CD4-positive, alpha-beta T cell treated with Interferon alpha-2 for 1 hour (primary cell): ENCODE measurements at places on chromosomes 12 and 14.

DNA sequence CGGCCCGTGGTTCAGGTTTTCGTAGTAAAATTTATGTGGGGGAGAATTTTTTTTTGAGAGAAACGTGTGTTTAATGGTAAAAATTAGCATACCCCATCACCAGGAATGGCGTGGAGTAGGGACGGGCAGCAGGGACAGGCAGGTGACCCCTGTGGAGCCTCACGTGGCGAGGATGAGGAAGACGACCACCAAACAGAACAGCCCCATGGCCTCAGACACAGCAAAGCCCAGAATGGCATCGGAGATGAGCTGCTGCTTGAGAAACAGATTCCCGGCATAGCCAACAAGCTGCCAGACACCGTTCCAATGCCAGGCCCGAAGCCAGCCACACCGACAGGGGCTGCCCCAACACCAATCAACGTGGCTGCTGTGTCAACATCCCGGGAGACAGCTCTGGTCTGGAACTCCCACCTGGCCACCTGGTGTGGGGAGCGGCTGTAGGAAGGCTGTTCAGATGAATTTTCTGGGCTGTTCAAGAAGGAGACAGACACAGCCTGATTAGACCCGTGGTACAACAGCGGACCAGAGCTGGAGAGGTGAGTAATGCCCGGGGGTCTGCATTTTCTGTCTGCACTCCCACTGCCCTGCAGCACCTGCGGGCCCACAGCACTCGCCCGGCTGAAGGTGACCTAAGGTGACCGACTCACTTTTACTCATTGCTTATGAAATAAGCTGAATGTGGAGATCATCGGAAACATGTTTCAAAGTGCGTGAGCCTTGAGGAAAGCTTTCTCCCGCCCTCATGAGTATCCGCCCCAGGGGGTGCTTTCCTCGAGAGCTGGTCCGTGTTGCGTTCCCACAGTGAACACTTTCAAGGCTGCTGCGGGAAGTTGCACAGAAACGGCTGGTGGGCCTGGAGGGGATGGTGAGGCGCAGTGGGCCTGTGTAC lies 10.6 kb downstream of the TMEM121 start:
- DNase-seq, result no peak

- peak; percentile 77 for DNase-seq
Measured at GRCh38 chr12:113208041-113208934, 13.0 kb upstream of the TPCN1 start.

GRCh38 chr14:44736326-44736725 lies 225.4 kb downstream of the KLHL28 start:
- DNase-seq, result no peak

DNA sequence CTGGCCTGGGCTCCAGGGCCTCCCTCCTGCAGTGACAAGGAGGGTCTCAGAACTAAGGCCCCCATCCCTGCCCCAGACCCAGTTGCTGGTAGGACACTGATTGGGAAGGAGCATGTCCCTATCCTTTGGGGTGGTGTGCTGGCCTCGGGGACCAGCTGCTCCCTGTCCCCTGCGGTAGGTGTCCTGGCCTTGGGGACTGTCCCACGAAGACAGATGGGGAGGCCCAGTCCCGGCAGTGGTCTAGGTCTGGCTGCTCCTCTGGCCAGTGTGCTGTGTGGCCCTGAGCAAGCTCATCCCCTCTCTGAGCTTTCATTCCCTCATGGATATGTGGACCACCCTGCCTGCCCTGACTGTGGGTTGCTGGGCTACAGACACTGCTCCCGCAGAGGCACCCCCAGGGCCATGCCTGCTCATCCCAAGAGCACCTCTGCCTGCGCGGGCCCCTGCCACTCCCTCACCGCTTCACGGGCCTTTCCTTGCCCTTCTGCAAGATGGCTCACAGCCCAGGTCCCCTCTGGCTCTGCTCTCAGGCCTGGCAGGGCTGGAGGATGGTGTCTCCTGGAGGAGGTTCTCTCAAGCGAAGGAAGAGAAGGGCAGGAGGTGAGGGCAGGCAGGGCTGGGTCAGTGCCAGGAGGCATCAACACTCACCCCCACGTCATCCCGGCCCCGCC lies 12.5 kb downstream of the AHNAK2 start:
- no peak for DNase-seq

GRCh38 chr14:36818794-36819384 lies 157.2 kb downstream of the PAX9 start:
- no peak for DNase-seq

DNA sequence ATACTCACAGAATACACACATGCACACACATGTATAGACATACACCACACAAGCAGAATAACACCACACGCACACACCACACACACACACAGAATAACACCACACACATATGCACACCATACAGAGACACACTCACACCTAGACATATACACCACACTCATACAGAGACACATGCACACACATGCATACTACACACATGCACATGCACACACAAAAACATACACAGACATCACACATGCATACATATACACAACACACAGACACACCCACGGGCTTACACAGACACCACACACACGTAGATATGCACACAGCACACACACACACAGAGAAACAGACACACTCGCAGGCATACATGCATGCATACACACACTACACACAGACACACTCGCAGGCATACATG lies 49.7 kb downstream of the NTF3 start:
- DNase-seq, result no peak

GRCh38 chr14:51609955-51610283 lies 41.8 kb upstream of the FRMD6 start:
- DNase-seq, result no peak

DNA sequence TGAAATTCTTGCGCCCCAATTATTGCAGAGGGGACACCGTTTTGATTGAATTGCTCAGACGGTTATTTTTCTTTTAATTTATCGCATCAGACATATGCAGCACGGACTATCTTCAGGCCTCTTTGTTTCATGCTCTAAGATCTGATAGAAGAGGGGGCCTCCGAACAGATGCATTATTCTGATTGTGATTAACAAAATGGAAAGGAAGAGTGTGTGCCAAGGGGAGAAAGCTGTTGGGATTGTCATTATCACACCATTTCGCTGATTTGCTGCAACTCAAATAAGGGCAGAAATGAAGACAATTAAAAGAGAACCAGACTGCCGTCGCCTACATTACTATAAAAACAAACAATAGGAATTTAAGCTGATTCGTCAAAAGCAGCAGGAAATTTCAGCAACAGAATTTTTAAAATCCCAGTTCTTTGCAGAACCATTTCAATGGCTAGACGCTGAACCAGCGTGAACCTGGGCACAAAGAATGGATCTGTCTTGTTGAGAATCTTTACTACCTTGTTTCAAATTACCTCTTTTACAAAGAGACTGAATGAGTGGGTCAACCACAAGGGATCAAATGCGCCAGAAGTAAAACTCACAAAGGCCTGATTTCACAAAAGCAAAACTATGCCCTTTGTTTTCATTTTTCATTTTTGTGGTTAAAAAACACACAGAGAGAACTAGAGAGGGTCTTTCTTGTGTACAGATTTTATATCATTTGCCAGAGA lies 30.6 kb downstream of the TMEM132D start:
- DNase-seq, result no peak

DNA sequence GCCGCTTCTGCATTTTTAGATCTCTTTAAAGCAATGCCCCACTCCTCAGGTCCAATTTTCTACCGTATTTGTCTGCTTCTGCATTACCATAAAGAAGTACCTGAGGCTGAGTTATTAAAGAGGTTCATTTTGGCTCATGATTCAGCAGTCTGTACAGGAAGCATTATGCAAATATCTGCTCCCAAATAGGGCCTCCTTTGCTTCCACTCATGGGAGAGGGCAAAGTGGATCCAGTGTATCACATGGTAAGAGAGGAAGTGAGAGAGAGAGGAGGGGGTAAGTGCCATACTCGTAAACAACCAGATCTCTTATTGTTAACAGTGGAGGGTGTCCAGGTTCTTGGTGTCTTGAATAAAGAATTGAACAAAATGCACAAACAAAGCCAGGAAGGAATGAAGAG lies 316.1 kb upstream of the SEL1L start:
- no peak for DNase-seq

- no peak for DNase-seq
Measured at GRCh38 chr14:28763751-28764256, 2.8 kb upstream of the FOXG1 start.

DNA sequence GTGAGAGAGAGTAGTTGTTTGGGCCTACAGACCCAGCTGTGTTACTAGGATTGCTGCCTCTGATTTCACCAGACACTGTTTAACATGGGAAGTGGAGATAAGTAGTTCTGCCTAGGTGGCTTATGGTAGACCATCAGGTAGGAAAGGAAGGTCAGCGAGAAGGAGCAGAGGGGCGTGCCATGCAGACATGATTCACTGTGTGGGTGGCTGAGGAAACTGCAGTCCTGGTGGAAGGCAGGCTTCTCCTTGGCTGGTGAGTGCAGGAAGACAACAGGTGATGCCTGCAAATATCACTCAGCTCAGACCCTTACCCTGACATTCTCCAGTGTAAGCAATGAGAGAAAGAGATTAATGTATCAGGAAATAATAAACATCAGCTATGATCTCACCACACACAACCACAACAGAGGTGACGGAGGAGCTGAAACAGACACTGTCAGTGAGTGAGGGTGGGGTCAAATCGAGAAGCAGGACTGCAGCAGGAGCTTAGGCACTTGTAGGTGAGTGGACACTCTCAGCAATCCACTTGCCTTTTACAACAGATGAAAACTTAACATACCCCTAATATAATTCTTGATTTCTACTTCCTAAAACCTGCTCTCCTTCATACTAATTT lies 2.1 kb upstream of the PRR4 start:
- peak; percentile 3 for DNase-seq

DNA sequence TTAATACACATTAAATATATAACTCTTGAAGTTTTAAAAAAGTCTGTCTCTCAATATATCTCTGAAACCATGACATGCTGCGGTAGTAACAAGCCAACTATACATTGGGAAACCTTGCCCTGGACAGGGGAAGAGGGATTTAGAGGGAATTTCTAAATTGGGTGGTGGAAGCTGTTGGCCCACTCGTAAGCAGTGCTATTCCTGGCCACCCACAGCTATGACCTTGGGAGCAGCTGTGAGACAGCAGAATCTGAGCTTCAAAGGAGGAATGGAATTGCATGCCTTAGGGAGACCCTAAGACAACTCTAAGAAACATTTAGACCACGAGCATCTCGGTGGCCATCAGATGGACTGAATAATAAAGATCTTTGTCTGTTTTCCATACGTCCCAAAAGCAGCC lies 15.8 kb upstream of the GCH1 start:
- no peak for DNase-seq

DNA sequence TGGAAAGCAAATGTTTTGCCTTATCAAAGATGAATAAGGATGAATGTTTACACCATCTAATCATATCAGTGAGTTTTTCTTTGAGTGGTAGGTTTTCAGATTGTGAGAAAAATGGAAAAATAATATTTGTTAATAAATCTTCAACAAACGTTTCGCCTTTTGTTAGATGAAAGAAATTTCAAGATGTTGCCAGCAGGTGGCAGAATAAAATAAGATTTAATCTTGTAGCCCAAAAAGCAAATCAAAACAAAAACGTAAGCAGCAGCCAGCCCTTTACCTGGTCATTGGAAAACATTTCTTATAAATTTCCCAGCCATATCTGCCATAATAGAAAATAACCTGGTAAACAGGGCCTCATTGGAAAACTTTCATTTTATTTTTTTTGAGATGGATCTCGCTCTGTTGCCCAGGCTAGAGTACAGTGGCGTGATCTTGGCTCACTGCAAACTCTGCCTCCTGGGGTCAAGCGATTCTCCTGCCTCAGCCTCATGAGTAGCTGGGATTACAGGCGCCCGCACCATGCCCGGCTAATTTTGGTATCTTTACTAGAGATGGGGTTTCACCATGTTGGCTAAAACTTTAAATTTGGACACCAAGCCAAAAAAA lies 15.4 kb upstream of the TMEM120B start:
- peak; percentile 17 for DNase-seq

GRCh38 chr12:121090586-121091514 lies 41.8 kb upstream of the P2RX7 start:
- no peak for DNase-seq

GRCh38 chr14:50402965-50403364 lies 6.3 kb upstream of the CDKL1 start:
- DNase-seq, result no peak

- no peak for DNase-seq
Measured at GRCh38 chr14:92460541-92460915, 53.1 kb upstream of the RIN3 start.

DNA sequence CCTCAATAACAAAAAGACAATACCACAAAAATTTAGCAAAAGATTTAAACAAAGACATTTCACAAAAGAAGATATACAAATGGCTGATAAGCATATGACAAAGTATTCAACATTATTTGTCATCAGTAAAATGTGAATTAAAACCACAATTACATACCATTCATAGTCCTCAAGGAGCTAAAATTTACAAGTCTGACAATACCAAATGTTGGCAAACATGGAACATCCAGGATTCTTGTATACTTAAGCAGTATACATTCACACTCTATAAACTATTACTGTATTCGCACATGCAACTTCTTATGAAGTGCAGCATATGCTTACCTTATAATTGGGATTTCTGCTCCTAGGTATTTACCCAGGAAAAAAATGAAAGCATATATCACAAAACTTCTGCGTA lies 49.7 kb upstream of the BDKRB2 start:
- no peak for DNase-seq

- no peak for DNase-seq
Measured at GRCh38 chr14:42893183-42893582, 1286.5 kb downstream of the LRFN5 start.

DNA sequence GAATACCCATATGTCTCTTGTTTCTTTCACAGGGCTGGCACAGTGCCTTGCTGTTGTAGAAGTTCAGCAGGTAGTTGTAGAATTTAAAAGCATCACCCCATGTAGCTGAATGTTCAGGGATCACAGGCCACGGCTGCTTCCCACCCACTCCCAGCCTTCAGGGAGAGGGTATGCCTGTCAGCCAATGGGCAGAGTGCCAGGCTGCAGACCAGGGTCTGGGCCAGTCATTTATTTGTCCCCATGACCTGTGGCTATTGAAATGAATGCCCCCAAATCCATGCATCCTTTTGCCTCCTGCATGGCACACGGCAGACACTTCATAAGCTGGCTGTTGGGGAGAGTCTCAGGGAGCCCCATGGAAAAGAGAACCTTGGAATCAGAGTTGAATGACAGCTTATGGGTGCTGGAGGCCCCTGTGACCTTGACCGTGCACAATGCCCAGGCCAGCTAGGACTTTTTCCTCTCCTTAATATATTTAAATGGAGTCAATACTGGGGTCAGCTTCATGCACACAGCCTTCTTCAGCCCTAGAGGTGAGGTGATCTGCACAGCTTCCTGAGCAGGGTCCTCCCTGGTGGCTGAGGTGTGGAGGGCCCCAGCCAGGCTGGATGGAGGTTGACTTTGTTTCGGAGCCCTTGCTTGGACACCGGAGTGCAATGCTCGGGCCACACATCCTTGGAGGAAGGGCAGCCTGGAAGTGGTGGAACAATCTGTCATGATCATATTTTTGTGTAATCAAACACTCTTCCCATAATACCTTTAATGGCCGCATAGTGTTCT lies 45.3 kb downstream of the PRMT8 start:
- no peak for DNase-seq

GRCh38 chr12:28248555-28249145 lies 58.4 kb downstream of the CCDC91 start:
- no peak for DNase-seq
